Brain pericyte (primary cell): ENCODE measurements at places on chromosomes 13 and 19.

- DNase-seq, result no peak
These were observed 913.5 kb upstream of the ATXN8OS start for GRCh38 chr13:69194130-69194529.

GRCh38 chr19:33248553-33248953 is 22.9 kb upstream of the SLC7A10 start:
- DNase-seq, result no peak

DNA sequence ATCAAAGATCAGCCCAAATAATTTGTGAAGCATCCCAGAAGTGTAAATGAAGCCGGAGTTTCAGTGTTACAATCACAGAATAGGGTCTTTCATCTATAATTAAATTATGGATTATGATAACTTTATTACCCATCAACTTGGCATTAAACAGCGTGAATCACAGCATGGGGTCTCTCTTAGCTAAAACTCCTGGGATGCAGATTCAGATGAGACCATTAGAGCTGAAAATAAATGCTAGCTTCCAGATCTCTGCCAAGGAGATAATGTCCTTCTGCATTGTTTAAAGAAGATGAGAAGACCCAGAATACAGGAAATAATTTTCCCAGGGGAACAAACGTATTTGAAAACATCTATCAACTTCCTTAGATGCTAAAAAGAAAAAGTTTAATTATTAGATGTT is 546.0 kb upstream of the PCDH9 start:
- DNase-seq, result no peak

DNA sequence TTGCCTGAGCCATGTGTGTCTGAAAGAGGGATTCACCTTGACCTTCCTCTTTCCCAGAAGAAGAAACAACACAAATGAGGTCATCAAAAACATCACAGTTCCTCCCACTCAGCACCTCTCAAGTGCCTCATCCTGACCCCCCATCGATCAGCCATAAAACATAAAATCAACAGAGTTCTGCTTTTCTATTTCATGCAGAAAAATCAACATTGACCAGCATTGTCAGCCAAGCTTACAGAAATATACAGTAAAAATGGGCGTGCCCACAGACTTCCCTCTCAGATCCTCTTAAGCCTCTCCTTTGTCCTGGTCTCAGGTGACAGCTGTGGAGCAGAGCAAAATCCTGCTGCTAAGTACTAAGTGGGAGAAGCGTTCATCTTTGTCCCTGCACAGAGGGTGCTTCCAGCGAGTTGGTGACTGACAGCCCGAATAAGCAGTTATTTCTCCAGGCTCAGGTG is 213.3 kb downstream of the OLFM4 start:
- DNase-seq, result no peak

DNA sequence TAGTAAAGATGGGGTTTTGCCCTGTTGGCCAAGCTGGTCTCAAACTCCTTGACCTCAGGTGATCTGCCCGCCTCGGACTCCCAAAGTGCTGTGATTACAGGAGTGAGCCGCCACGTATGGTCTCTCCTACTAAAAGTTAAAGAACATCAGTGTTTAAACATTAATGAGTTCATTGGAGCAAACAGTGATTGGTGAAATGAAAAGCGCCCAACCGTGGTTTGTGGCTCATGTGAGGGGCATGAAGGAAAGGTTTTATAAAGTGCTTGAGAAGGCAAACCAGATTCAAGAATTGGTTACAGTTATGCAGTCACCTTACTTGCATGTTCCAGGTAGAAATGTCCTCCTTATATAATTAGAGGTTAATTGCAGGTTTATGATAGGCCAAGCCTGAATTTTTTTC is 109.5 kb downstream of the ZNF675 start:
- no peak for DNase-seq

GRCh38 chr13:78032132-78032531 is 113.5 kb upstream of the EDNRB start:
- no peak for DNase-seq

DNA sequence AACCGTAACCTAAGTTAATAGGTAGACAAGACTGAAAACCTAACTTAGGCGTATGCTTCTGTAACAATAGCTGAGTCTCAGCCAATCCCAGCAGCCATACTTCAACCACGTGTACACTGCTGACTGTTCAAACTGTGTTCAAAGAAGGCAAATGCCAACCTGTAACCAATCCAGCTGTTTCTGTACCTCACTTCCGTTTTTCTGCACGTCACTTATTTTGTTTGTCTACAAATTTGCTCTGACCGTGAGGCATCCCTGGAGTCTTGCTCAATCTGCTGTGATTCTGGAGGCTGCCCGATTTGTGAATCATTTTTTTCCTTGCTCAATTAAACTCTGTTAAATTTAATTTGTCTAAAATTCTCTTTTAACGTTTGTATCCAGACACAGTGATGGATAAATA is 59.2 kb downstream of the EDNRB start:
- DNase-seq, result no peak

DNA sequence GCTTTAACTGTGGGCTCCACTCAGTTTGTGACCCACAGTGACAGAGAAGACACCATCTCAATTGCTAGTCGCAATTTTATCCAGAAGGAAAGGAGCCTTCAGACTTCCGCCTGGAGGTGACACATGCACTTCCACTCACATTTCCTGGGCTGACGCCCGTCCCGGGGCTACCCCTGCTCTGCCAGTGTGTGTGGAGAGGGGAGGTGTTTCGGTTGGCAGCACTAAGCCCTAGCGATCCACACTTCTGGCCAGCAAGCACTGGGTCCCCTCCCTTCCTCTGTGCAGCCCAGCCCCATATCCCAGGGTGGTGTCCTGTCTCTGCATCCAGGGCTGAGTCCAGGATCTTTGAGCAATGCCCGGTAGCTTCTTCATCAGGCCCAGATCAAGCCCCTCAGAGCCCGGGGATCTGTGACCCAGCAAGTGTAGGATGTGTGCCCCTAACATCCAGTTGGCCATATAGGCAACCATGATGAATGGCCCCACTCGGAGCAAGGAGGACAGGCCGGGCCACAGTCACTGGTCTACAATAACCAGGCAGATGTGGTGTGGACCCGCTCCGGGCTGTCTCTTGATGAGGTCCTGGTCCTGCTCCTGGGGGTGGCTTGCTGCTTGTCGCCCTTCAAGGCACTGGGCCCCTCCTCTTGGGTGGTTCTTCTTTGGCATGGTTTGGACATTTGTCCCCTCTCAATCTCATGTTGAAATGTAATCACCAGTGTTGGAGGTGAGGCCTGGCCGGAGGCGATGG is 141.9 kb upstream of the SPACA7 start:
- DNase-seq, result no peak

GRCh38 chr19:37692956-37693620 is 26.5 kb downstream of the ZNF607 start:
- DNase-seq, result no peak

GRCh38 chr13:81539643-81540150 is 1198.8 kb upstream of the SPRY2 start:
- no peak for DNase-seq

- DNase-seq, result no peak
These were observed 10.5 kb downstream of the CDADC1 start for GRCh38 chr13:49258089-49258796.

- DNase-seq, result no peak
These were observed 300.6 kb upstream of the KLHL1 start for GRCh38 chr13:70408865-70409264.

GRCh38 chr13:110397436-110398115 is 90.5 kb downstream of the COL4A2 start:
- DNase-seq, result no peak

- DNase-seq, result no peak
These were observed 4.1 kb upstream of the CIRBP start for GRCh38 chr19:1264801-1265614.

- DNase-seq, result no peak
These were observed 244.6 kb upstream of the SGCG start for GRCh38 chr13:22936228-22936627.
